ENCODE measurements at places on chromosomes 3 and 15.

- no peak for DNase-seq
Observed at GRCh38 chr3:45387636-45388348, 584 bp upstream of the LARS2 start.

DNA sequence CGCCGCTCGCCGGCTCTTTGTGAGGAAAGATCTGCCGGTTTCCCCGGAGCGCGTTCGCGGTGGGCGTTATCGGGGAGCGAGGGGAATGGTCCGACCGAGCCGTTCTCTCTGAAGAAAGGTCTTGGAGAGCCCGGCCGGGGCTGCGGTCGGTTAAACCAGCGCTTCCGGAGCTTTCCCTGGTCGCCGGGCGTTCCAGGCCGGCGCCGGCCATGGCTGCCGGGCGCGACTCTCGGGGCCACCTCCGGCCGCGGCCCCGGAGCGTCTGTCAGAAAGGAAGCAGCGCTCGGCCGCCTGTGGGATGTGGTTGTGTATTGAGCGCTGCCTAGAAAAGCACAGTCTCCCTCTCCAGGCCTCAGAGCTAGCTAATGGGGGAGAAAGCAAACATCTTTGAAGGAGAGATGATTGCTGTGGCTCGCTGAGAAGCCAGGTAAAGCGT, 731 bp downstream of the FYTTD1 start:
- peak; percentile 91 for DNase-seq

DNA sequence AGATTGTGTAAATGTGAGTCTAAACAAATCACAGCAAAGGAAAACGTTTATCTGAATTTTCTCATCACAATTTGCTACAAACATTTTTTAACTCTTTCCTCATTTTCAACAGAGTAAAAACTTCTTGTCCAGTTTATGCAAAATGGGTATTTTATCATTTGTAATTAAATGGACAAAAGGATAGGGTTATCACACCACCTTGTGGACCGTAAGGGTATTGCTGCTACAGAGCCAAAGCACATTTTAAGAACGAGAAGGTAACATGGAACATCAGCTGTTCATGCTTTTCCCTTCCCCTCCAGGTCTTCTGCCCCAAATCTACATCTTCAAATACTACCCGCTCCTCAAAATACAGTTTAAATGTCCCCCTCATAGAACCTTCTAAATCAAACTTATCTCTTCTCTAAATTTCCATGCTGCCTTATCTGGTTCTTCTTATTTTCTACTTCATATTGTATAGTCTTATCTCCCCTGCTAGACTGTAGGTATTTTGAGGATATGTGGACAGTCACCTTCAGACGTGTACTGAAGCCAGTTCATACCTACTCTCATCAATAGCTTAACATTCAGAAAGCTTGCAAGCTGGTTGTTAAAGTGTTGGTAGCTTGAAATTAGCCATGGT, 12.8 kb upstream of the SETMAR start:
- peak; percentile 78 for DNase-seq

GRCh38 chr3:161275919-161276318, 54.8 kb downstream of the NMD3 start:
- DNase-seq: no peak

DNA sequence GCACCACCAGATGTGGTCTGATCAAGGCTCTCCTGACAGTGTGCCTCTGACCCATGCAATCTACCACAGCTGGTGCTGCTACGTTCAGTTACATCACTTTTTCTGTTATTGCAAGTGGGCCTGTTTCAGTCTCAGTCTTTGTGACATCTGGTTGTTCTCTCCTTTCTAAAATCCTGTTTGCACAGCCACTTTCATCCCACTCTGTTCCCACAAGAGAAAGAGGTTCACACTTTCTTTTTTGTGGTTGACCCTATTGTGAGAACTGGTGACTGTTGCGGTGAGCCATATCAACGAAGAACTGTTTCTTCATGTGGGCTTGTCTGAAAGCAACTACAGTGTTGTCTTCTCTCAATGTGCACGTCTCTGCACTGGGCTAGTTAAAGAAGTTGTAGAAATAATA, 342.8 kb upstream of the ARPP21 start:
- DNase-seq: no peak

GRCh38 chr15:88657326-88658069, 18.7 kb downstream of the ISG20 start:
- DNase-seq: peak; percentile 50

DNA sequence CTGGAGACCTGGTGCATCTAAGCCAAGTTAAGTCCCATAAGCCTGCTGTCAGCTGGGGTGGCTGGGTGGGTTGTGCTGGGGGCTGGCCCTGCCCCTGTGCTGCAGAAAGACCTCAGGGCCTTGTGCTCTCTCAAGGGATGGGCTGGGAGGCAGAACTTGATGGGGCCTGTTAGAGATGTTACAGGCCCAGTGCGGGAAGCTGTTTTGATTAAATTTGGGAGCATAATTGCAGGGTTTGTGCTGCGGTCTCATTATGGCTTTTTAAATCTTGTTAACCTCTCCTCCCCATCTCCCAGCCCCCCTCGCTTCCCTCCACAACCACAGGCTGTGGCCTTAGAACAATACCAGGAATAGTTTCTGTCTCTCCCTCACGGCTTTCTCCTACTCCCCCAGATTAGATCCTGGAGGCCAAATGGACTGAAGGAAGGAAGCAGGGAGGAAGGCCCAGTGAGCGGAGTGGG, 87.6 kb upstream of the TLE3 start:
- DNase-seq: peak; percentile 57

DNA sequence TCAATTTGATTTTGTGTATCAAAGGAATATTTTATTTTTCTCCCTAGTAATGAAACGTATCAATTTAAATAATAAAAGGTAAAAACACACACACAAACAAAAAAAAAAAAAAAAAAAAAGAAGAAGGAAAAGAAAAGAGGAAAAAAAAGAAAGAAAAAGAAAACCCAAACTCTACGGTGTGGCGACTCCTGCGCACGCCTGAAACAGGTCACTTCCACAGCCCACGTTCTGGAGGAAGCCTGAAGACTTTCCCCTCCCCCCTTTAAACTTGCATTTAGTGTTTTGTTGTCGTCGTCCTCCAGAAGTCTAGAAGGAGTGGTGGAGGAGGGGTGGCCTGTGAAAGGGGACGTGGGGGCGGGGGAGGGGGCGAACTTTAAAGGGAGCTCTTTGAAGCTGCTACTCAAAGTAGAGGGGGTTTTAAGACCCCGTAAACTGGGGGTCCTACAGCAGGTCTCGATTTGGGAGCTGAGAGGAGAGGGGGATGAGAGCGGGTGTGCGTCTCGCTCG, 2.3 kb upstream of the TLE3 start:
- no peak for DNase-seq

- DNase-seq: no peak
Observed at GRCh38 chr15:41483519-41483918, 10.2 kb upstream of the ITPKA start.

DNA sequence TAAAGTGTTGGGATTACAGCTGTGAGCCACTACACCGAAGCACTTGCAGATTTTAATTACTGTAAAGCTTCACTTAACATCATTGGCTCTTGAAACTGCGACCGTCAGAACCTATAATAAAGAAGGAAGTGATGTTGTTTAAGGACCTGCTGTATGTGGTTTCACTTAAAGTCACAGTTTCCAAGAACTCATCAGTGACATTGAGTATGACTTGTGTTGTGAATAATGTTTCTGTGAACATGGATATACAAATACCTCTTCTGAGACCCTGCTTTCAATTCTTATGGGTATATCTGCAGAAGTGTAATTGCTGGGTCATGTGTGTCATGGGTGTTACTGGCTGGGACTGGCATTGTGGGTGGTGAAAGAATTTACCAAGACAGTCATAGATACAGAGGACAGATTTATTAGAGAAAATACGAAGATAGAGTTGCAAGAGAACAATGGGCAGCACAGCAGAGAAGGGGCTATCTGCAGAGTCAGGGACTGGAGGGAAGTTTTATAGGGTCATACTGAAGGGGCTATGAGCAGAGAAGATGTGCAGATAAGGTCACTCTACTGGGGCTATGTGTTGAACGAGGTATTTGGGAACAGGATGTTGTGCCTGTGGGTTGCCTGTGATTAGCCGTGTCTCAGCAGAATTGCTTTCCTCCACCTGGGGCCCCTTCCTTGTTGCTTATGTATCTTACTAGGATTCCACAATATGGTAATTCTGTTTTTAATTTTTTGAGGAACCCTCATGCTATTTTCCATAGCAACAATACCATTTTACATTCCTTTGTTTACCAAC, 4.5 kb downstream of the NDUFB5 start:
- DNase-seq: no peak

DNA sequence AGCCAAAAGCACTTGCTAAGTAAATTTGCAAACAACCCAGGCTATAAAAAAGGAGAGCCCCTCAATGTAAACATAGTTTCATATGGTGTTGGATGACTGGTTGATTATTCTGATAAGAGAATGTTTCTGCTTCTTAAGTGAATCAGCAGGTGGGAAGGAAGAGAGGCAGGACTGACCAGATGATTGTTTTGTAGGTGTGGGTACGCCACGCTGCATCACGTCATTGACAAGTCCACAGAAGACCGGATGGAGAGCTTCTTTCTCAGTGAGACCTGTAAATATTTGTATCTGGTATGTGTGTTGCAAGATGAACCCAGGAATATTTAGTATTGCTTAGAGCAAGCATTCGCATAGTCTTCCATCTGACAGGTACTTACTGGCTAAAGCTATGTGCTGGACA, 23.4 kb downstream of the EDEM1 start:
- DNase-seq: no peak

DNA sequence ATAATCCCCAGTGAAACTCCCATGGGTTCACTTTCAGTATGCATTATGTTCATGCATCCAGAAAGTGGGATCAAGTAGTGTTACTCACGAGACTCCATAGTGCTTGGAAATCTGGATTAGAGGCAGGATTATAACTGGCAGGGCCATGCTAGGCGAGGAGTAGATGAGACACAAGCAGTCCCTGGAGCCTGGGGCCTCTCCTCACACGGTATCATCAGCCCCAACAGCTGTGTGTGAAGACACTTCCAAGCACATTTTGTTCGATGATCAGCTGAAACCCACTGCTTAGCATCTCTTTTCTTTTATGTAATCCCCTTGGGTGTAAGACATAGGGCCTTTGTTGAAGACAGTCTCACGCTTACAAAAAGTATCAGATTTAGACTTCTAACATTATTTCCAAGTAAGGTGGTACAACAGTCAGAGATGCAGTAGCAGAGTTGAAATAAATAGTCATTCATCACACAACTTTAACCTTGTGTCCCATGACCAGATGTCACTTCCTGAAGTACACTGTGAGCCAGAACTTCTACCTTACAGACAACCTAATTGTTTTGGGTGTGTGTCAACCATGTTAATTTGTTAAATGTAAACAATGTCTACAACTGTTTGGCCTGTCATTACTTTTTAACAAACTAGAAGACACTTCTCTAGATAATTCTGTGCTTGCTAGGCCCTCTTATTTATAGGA, 116.9 kb downstream of the GADL1 start:
- DNase-seq: no peak

Measured in Karpas-422 (cell line).